ENCODE measurements at places on chromosomes 7 and 10. TPM values are rescaled to one million over a fixed set of nuclear protein-coding genes. Genes with fewer than 3 reads are reported as not detected.

GRCh38 chr10:126324826-126325225 lies 63.5 kb downstream of the ADAM12 start:
- no peak for DNase-seq

DNA sequence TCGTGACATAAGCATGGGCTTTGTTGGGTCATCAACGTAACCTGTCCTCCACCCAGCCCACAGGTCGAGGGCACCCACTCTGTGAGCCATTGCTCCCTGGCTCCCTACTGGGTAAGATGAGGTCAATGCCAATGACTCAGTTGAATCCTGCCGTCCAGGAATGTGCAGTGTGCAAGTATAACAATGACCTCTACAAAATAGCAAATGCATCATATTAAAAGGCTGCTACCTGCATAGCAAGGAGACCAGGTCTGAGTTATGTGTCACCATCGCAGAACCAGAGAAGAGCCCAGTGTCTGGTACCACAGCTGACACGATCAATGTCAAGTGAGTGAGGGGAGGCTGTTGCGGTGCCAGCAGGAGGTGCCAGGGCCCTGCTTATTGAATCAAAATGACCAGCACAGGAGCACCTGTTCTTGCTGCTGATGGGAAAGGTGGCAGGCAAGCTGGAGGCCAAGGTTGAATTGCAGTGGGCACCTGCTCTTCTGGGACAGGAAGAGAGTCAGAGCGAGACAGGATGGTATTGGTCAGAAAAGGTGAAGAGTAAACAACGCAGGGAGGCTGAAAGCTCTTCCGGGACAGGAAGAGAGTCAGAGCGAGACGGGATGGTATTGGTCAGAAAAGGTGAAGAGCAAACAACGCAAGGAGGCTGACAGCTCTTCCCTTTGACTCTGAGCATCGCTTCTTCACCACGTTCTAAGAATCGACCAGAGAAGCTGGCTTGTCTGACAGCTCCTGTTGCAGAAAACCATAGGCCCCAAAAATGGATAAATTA lies 108.7 kb upstream of the ADAM12 start:
- DNase-seq, result no peak

GRCh38 chr10:116779076-116779687 lies 36.8 kb upstream of the HSPA12A start:
- no peak for DNase-seq

- no peak for DNase-seq
Measured at GRCh38 chr7:129311429-129311828, 86.6 kb downstream of the AHCYL2 start.

- no peak for DNase-seq
Measured at GRCh38 chr7:121330053-121330833, 1.4 kb downstream of the WNT16 start.

DNA sequence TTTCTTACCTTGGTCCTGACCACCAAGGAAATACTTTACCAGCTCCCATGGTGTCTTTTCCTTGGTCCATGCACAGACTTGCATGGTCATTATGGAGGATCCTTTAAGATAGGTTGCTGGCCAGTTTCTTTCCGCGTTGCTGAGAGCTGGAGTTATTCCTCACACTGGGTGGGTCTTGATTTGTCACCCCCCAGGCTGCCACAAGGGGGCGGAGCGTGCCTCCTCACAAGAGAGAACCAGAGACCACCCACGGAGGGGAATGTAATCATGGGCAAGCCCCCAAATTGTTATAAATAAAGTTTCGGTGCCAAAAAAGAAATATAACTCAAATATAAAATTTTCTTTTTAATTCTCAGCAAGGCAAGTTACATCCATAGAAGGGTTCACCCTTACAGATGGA lies 10.5 kb upstream of the TRIM24 start:
- DNase-seq, result no peak

DNA sequence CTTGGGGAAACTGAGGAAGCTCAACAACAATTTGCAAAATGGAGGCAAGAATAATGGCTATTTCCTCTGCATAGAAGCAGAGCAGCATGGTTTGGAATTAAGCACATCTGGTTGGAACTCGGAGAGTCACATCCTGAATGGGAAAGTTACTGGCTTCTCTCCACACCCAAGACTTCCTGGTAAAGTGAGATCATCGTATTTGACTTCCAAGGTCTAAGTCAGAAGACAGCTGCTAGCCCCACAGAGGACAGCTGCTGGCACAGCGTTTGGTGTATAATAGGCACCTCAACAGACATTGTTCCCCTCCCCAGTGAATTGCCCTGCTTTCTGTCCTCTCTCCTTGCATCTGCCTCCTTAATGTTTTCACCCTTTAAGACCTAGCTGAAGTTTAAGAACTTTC lies 37.0 kb upstream of the NRF1 start:
- no peak for DNase-seq

GRCh38 chr10:35304649-35305048 lies 31.7 kb upstream of the CCNY start:
- DNase-seq, result no peak

- DNase-seq, result no peak
Measured at GRCh38 chr7:27181795-27182275, 3.2 kb downstream of the HOXA11 start.

GRCh38 chr10:62880162-62880561 lies 64.0 kb upstream of the EGR2 start:
- no peak for DNase-seq

DNA sequence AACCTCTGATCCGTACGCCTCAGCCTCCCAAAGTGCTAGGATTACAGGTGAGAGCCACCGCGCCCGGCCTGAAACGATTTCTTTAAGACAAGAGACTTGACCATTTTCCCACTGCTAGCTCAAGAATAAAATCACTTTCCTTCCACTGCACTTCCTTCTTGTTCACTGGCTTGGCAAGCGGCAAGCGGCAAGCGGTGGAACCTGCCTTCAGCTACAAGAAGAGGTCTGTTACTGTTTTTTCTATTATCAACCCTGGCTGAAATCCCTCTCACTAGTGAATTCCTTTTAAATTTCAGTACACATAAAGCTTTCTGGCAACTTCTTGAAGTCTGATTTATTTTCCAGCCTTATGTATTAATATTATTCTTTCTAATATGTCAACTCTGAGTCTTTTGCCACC lies 12.8 kb upstream of the GNAT3 start:
- no peak for DNase-seq

DNA sequence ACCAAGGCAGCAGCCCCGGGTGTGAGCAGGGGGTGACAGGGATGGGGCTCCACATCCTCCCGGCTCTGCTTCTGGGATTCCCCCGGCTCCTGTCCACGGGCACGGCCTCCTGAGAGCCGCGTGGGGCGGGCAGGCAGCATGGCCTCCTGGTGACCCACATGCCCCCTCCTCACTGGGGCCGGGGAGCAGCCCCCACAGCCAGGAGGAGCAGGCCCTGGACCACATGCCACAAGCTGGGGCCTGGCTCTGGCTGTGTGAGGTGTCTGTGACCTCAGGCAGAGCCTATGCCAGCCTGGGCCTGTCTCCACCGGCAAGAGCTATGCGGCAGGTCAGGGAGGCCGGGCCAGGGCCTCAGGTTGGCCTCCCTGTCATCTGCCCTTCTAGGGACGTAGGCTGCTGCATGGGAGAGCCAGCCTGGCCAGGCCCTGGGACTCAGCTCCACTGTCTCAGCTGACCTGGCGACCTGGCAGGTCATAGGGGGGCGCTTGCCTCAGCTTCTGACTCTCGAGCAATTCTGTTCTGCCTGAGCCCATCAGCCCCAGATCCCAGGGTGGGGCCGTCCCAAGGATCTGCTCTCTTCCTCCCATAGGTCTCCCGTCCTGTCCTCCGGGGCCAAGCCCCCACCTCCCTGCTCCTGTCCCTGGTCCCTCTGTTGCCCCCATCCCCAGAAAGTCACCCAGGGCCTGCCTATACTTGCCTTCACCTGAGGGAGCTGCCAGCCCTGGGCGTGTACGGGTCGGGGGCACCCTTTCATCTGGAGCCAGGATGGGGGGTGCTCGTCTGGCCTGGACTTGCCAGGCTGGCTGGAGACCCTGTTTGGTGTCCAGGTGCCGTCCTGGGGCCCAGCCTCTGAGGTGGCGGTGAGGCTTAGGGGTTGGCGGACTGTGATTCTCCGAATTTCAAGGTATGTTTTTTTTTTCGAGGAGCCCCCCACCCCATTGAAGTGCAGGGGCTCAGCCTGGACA lies 3.9 kb upstream of the TMEM184A start:
- DNase-seq, result no peak

DNA sequence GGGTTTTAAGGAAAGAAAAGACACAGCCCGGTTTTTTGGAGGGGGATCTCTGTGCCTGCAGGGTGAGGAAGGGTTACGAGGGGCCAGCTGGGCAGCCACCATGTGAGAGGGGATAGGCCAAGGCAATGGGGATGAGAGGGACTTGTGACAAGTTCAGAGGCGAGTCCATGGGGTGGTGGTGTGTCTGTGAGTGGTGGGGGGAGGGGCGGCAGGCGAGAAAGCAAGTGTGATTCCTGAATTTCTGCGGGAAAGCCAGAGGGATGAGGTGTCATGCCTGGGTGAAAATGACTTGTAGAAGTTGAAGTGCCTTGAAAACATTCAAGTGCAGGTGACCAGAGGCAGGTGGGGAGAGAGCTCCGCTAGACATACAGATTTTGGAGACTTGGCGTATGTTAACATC lies 61.0 kb upstream of the RNF32 start:
- DNase-seq, result no peak

The PTCD1 gene
- total RNA-seq, result 4.4 TPM

The DPP6 gene
- not detected for total RNA-seq

Data from activated naive CD4-positive, alpha-beta T cell treated with anti-CD3 and anti-CD28 coated beads, Interleukin-2, amount 50 U/mL, for 72 hours (primary cell).